ENCODE measurements at places on chromosomes 13 and 19. TPM values are rescaled to one million over a fixed set of nuclear protein-coding genes. Genes with fewer than 3 reads are reported as not detected.

KLF5 gene
- 4.2 TPM for total RNA-seq

TMEM38A gene
- total RNA-seq = 0.97 TPM

URAD gene
- total RNA-seq = not detected

SMAD9 gene
- 25.9 TPM for total RNA-seq
